ENCODE measurements at places on chromosomes 1 and 21.
A peak's percentile ranks its signal among the peaks of the same experiment; 100 is the strongest.

- no peak for DNase-seq
Measured at GRCh38 chr1:61606448-61607312, 118.3 kb downstream of the TM2D1 start.

DNA sequence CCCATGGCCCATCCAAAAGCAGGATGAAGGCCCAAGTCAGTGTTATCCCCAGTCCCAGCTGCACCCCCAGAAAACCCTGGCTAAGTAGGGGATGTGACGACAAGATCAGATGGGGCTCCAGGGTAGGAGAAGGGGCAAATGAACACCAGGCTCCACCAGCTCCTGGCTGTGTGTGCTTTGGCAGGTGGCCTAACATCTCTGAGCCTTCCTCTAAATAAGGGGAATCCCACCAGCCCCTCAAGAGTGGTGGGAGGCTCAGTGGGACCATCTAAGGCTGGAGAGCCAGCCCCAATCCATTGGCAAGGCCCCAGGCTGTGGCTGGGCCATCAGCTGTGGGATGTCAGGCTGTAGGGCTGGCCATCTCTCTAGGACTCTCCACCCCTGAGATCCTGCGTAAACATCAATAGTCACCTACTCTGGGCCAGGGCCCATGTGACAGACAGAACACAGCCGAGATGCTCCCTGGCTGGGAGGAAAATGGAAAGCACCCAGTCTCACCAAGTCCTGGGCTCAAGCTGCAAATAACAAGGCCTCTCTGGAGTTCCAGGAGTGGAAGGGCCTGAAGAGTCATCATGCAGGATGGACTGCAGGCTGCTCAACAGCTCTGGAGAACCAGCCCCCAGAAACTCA lies 7.5 kb downstream of the SDC3 start:
- no peak for DNase-seq

DNA sequence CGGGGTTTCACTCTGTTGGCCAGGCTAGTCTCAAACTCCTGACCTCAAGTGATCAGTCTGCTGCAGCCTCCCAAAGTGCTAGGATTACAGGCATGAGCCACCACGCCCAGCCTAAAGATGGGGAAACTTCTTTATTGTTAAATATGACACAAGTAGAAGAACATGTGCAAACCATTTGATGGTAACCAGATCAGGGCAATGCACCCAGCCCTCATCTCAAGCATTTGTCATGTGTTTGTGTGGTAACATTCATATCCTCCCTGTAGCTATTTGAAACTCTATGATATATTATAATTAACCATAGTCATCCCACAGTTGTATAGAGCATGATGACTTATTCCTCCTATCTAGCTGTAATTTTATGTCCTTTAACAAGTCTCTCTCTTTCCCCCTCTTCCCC lies 119.5 kb upstream of the TMPRSS2 start:
- DNase-seq, result no peak

GRCh38 chr1:15198684-15199083 lies 45.1 kb downstream of the TMEM51 start:
- no peak for DNase-seq

- no peak for DNase-seq
Measured at GRCh38 chr1:147504801-147505311, 36.4 kb upstream of the BCL9 start.

GRCh38 chr1:185281245-185281644 lies 35.8 kb downstream of the IVNS1ABP start:
- DNase-seq, result peak; percentile 60

- DNase-seq, result no peak
Measured at GRCh38 chr1:244010191-244010590, 40.9 kb upstream of the ZBTB18 start.

DNA sequence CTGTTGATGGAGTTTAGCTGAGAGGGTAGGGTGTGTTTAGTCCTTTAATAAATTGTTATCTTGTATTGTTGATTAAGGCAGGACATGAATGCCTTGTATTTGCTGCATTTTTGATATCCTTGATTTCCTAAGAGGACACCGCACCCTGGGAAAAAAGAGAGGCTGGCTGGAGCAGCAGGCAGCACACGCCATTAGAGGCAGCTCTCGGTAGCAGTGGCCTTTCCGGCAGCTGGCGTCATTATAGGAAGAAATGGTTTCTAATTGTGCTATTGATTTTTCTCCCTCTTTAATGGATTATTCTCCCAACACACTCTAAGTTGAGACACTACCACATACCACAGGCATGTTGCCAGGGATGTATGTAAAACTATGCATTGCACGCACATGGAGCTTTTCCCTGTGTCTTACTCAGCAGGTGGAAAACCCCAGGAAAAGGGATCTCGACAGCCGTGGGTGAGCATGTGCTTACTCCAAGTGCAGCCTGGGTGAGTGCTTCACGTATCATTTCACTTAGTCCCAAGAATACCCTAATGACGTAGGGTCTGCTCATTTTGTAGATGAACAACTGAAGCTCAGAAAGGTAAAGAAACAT lies 440.4 kb upstream of the RUNX1 start:
- DNase-seq, result no peak

DNA sequence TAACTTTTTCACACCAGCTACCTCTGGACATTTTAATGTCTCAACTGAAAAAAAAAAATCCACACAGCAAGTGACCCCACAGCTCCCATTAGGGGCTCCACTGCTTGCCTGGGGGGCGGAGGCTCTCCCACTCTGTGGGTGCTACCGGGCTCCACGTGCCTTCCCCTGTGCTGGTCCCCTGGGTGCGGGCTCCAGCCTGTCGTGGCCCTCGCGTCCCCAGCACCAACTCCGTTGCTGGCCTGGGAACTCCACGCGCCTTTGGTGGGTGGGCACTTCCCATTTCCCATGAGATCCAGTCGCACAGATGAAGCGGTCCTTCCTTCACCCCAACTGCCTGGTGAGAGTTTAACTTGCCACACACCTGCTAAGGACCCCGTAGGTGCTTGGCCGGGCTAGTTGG lies 27.1 kb upstream of the GPR153 start:
- no peak for DNase-seq

DNA sequence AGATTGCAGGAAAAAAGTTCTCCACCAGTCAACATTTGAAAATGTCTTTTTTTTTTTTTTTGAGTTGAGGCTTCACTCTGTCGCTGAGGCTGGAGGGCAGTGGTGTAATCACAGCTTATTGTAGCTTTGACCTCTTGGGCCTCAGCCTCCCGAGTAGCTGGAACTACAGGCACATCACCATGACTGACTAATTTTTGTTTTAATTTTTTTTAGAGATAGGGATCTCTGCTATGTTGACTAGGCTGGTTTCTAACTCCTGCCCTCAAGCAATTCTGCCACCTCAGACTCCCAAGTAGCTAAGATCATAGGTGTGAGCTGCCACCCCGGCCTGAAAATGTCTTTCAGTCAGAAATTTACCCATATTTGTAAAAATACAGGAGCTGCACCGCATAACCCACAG lies 30.6 kb upstream of the USP24 start:
- no peak for DNase-seq

DNA sequence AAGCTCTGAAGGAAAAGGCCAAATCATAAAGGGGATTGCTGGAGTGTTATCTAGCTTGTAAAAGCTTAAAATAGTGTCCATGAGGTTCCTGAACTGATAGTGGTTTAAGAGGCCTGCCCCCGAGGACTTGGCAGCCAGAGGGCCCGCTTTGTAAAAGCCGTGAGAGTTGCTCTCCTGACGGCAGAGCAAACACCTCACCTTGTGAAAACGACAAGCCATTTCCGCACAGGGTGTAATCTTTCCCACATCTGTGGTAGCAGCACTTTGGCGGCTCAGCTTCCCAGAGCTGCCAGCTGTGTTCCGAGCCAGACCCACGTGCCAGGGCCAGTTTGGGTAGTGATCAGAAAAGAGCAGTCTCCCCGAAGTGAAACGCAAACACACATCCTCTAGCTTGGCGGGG lies 37.0 kb downstream of the SERBP1 start:
- no peak for DNase-seq

GRCh38 chr1:1355416-1355815 lies 2.9 kb downstream of the MXRA8 start:
- DNase-seq, result no peak

GRCh38 chr1:237749122-237749521 lies 141.6 kb downstream of the ZP4 start:
- no peak for DNase-seq

DNA sequence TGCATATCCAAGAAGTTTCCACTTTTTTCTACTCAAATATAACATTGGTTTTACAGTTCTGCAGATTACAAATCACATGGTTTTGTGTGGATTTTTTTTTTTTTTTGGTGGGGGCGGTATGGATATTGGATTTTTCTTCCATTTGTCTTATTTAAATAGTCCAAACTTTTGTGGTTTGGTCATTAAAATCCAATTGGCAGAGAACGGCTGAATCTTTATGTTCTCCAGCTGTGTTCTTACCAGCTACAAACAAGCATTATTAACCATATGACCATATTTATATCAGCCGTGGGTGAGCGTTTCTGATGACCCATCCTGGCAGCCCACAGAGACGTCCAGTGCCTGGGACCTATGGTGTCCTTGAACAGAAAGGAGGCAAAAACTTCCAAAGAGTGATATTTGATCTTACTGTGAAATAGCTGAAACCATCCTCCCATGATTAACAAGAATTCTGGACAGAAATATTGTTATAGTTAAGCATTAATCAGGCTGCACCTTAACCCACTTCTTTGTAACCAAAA lies 200.4 kb downstream of the LYPLAL1 start:
- no peak for DNase-seq

- no peak for DNase-seq
Measured at GRCh38 chr21:43325968-43326715, 100.8 kb downstream of the SIK1 start.

Data from CD4-positive, alpha-beta T cell treated with Interleukin-12 subunit alpha and Interleukin-12 subunit beta, for 1 hour (primary cell).